ENCODE measurements at places on chromosomes 1 and 21.

GRCh38 chr1:211641044-211641800 lies 34.2 kb downstream of the NEK2 start:
- no peak for DNase-seq

DNA sequence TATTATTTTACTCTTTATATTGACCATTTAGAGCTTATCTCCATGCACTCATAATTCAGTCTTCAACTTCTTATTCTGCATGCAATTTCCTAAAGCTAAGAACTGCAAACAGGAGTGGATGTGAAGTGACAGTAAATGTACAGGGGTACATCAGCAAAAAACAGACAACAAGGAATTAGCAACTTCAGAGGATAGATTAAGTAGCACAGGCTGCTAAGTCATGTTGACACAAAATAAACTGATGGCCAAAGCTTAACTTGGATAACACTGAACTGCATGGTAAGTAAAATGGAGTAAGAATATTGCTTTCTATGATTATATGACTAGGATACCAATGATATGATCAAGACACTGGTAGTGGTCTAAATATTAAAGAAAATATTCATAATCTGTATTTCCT lies 66.5 kb downstream of the USP24 start:
- DNase-seq: no peak

DNA sequence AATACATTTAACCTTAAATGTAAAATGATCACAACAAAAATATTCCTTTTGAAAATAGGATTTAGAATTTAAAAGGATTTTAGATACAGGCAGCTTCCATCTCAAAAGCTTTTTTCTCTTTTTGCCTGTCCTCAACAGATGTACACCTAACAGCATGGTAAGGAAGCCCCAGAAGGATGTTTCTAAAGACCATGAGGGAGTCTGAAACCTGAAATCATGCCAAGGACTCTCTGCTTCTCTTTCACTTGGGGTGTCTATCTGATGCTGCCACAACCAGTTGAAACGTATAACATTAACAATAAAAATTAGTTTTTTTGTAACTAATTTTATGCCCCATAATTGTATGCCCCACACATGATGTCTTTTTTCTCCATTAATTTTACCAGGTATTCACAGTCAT lies 5.4 kb upstream of the ZNF281 start:
- DNase-seq: peak; percentile 15

GRCh38 chr1:197557302-197557701 lies 218.0 kb downstream of the DENND1B start:
- no peak for DNase-seq

DNA sequence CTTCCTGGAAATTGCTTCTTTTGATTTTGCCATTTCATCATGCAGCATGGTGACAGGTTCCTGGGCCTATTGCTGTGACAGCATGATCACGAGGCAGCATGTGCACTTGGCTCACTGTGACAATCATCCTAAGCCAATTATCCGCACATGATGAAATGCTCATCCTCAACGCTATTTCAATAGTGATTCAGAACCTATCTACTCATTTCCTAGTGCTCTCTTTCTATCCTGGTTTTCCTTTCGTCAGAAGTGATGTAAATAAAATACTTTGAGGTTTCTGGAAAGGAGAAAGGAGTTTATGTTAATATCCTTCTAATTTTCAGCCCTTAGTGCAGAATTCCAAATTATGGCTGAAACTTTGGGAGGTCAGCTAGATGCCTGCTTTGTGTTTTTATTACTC lies 110.6 kb upstream of the ADAMTS5 start:
- DNase-seq: no peak

DNA sequence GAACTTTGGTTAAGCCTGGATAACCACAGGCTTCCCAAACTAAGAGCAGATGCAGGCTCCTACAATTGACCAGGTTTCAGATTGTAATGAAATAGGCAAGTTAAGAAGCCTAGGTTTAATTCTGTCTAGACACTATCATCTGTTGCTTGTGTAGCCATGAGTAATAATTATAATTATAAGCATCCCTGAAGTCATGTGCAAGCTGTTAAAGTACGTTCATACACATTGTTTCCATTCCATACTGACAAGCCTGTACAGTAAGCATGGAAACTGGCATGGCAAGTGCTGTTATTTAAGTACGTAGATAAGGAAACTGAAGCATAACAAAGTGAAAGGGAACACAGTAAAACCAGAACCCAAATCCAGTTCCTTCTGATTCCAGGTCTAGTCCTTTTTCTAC lies 557.2 kb upstream of the BEND5 start:
- no peak for DNase-seq

- no peak for DNase-seq
Measured at GRCh38 chr21:24163539-24163938, 1443.7 kb downstream of the MRPL39 start.

GRCh38 chr1:44568128-44568900 lies 106.0 kb downstream of the TMEM53 start:
- no peak for DNase-seq

DNA sequence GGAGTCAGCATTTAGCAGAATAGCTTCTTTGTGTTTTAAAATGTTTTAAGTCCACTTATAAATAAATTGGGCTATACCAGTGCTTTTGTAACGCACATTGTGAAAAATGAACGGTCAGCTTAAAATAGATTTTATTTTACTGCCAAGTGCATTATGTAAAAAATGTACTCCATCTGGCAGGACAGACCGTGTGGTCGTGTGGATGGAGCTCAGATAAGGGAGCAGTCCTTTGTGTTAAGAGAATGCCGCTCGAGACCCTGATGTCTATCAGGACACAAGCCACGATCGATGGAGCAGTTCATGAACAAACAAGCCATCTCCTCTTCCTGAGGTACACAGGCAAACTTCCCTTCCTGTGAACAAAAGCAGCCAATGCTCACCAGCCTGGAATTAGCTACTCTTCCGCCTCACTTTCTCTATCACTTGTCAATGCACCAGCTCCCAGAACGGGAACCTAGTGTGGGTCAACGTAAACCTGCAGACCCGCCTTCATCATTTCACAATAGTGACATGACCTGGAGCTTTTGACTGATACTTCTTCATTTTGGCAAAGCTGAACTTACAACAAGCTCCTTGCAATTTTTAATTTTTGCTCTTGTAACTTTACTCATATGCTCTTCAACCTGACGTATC lies 243.5 kb downstream of the TGFB2 start:
- no peak for DNase-seq

DNA sequence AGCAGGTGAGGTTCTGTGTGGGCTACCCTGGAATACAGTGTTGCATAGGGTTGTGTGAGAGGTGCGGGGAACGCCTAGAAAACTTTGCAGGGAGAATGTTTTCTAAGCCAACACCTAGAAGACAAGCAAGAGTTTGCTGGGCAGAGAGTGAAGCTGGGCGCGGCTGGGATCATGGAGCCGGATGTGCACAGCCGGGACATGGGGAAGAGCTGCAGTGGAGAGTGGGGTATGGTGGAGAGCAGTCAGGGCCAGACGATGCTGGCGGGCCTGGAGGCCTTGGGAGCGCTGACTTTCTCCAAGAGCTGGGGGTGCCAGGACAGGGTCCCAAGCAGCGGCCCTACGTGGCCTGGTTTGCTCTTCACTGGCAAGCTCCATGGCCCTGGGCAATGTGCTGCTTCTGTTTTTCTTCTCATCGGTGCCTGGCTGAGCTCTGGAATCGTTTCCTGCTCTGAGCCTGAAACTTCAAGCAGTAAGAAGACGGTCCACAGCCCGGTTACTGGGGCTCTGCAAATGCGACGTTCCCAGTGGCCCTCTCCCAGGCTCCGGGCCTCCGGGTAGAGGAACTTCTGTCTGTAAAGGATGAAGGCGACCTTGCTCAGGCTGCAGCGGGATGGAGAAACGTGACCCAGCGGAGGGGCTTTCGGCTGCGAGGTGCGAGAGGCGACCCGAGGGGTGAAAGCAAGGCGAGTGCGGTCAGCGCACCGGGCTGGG lies 51.9 kb upstream of the CD34 start:
- DNase-seq: peak; percentile 26

GRCh38 chr1:243842978-243843511 lies 7.0 kb downstream of the AKT3 start:
- peak; percentile 82 for DNase-seq

DNA sequence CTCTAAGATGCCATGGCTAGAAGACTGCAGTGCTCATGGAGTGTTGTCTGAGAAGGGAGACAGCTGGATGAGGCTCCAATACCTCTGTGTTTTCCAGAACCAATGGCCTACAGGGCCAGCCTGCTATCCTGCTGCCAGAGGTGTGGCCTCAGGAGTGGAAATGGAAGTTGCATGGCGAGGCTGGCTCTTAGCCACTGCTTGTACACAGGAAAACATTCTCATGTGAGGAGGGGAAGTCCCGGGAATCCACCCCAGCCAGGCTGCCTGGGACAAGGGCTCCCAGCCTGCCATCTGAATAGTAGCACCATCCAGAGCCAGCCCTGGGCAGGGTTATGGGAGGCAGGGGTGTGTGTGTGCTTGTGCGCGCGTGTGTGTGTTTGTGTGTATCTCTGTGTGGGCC lies 56.5 kb downstream of the SDC3 start:
- no peak for DNase-seq

- DNase-seq: peak; percentile 75
Measured at GRCh38 chr21:35616090-35616489, 444.2 kb downstream of the SETD4 start.

- no peak for DNase-seq
Measured at GRCh38 chr1:154265586-154265985, 6.8 kb upstream of the HAX1 start.

GRCh38 chr1:8330271-8331125 lies 12.6 kb downstream of the SLC45A1 start:
- DNase-seq: no peak

DNA sequence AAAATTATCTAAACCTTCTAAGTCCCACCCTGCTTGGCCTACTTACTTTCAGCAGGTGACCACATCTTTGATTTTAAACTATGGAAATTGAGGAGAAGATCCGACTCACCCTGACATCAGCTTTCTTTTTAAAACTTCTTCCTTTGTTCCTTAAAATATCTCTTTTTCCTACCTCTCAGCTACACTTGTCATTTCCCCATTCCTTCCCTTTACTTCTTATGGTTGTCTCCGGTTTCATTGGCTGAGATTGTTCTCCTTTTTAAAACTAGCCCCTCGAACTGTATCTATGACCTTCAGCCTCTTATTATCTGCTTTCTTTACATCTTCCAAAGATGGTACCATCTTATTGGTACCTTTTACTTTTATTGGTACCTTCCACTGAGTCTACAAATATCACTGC lies 87.8 kb upstream of the NRIP1 start:
- no peak for DNase-seq

- DNase-seq: peak; percentile 85
Measured at GRCh38 chr1:216600730-216601609, 122.3 kb downstream of the ESRRG start.

DNA sequence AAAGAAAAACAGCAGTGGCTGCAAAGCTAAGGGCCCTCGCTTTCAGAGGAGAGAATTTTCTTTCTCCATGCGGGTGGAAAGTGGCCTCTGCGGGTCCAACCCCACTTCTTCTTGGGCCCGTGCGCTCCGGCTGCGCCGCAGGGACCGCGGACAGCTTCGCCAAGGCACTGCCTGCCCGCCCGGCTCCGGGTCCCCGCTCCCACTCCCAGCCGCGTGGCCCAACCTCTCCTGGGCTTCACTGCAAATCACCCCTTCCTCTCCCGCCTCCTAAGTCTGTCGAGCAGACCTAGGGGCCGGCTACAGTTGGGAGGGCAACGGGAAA lies 1.0 kb upstream of the RUNX3 start:
- no peak for DNase-seq

DNA sequence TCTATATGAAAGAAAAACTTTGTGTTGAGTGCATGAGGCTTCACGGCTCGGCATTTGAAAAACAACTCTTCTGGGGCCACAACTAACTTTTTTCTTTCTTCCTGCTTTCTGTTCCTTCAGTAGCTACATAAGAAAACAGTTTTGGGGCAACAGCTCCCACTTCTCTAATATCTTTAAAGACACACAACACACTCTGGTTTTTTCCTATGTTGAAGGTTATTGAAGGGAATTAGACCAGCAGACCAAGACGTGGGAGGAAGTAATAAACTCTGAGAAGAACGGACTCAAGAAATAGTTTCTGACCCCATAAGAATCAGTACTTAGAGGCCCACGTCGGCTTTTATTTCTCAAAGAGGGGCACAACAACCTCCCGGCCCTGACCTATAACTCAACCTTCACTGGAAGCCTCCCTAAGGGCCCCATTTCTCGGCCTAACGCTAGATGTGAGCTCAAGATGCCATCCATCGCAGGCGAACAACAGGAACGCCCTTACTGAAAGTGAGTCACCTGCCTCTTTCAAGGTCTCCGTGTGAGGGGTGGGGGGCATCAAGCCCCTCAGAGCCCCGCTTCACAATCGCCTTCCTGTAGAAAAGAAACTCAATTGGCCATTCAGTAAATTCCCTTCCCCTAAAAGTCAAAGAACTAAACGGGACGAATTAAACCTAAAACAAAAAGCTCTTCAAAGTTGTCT lies 844 bp downstream of the ZMYM6 start:
- DNase-seq: peak; percentile 57

GRCh38 chr1:60287536-60287935 lies 214.0 kb upstream of the C1orf87 start:
- no peak for DNase-seq

- no peak for DNase-seq
Measured at GRCh38 chr21:18913914-18914313, 510.3 kb upstream of the TMPRSS15 start.

GRCh38 chr1:59892841-59893811 lies 33.4 kb downstream of the CYP2J2 start:
- no peak for DNase-seq

DNA sequence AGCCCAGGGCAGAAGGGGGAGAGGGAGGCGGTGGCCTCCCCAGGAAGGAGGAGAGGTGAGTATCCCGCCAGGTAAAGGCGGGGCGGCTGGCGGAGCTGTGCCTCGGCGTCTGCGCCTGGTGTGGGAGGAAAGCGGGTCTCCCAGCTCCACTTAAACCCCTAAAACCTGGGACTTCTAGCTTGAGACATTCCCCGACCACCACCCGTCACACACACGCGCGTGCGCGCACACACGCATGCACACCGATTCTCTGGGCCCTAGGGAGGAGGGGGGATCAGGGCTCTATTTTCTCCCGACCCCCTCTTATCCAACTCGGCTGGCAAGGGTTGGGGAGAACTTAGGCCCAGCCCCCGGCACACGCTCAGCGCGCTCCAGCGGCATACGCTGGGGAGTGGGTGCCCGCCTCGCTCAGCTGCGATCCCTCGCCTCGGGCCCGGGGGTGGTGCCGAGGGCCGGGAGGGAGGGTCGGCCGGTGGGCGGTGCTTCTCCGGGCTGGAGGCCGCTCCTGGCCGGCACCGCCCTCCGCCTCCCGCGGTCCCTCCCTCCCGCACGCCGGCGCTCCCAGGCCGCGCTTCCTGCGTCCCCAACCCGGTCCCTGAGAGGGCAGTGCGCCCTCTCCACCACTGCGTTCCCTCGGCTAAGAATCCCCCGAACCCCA lies at the start of gene TMEM51:
TMEM51 (plus strand) TSS at position 564 of the 658 bp plus-strand sequence. CDS start 61,341 bp downstream, outside the sequence.
- peak; percentile 58 for DNase-seq

- no peak for DNase-seq
Measured at GRCh38 chr1:246591958-246592357, 25.7 kb downstream of the CNST start.

- peak; percentile 97 for DNase-seq
Measured at GRCh38 chr21:26140164-26140579, 30.4 kb downstream of the APP start.

- no peak for DNase-seq
Measured at GRCh38 chr1:210233216-210233494, 559 bp downstream of the SERTAD4 start.
